ENCODE measurements at places on chromosomes 13 and 19.

DNA sequence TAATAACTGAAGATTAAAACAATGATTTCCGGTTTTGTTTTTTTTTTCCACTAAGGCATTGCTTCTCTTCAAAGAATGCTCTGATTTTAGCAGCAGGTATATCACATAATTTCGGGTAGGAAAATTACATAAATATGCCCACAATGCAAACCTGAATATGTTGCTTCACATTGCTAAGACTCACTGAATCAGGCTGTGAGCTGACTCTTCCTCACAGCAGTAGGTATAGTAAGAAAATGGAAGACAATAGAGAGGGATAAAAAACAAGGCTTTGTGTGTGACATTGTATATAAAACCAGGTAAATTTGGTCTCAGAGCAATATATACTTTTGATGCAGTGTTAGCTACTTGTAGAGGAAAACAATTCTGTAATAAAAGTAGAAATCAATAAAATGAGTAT is 1355.0 kb downstream of the OLFM4 start:
- DNase-seq, result no peak

- DNase-seq, result no peak
Observed at GRCh38 chr19:40692212-40692551, 1.7 kb upstream of the NUMBL start.

DNA sequence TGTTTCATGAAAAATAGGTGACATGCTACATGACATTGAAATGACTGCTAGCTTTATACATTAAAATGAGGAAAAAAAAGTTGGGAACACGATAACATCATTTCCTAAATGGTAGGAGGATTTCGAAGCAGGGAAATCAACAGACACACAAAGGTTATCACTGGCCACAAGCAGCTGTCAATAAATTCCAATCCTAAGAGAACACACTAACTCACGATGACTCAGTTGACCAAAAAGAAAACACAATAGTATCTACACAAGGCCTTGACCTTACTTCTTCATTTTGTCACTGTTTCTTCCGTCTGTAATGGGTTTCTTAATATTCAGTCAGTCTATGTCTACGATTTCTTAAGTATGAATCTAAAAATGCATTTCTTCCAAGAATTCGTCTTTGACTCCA is 36.5 kb downstream of the STARD13 start:
- DNase-seq, result no peak

GRCh38 chr13:98291658-98292057 is 114.6 kb upstream of the RNF113B start:
- no peak for DNase-seq

DNA sequence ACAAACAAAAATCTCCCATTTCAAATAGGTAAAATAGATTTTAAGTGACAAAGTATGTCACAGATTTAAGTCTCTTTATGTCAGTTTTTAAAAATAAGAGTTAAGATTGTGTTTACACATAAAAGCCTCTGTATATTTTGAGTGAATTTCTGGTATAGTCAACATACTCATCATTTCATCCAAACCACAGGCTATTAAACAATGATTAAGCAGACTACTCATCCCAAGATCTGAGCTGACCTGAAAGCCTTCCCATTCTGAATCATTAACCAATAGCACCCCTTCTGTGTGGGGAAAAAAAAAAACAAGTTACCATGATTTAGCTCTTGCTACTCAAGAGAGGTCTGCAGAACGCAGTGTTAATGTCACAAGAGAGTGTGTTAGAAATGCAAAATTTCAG is 284.4 kb upstream of the NBEA start:
- DNase-seq, result no peak

- DNase-seq, result no peak
Observed at GRCh38 chr13:44938854-44939253, 50.4 kb downstream of the NUFIP1 start.

GRCh38 chr13:106541826-106542225 is 6.4 kb upstream of the EFNB2 start:
- no peak for DNase-seq

- no peak for DNase-seq
Observed at GRCh38 chr13:62837895-62838294, 1422.2 kb upstream of the PCDH20 start.

- no peak for DNase-seq
Observed at GRCh38 chr13:94303644-94304174, 175.8 kb downstream of the DCT start.

DNA sequence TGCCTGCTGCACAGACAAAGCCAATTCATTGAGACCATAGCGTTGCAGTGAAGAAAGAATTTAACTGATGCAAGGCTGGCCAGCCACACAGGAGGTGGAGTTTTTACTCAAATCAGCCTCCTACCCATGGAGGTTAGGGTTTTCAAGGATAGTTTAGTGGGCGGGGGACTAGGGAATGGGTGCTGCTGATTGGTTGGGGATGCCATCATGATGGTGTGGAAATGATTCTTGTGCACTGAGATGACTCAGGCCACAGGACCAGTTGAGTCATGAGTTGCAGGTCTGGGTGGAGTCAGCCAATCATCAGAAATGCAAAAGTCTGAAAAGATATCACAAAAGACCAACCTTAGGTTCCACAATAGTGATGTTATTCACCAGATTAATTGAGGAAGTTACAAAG is 359.6 kb downstream of the FOXO1 start:
- DNase-seq, result no peak

DNA sequence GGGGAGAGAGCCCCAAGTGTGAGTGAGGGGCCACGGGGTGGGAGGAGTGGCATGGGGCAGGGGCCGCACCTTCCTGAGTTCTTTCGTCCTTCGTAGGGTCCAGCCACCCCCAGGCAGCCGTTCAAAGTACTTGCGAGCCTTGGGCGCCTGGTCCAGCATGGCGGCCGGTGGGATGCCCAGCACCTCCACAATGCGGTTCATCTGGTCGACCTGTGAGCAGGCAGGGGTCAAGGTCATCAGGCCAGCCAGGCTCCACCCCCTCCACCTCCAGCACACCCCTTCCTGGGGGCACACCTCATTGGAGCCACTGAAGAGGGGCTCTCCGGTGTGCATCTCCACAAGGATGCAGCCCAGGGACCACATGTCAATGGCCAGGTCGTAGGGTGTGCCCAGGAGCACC is 6.7 kb downstream of the DYRK1B start:
- DNase-seq, result no peak

- no peak for DNase-seq
Observed at GRCh38 chr13:20402881-20403280, 122.8 kb downstream of the CRYL1 start.

- DNase-seq, result no peak
Observed at GRCh38 chr13:106376401-106377112, 158.9 kb downstream of the EFNB2 start.

DNA sequence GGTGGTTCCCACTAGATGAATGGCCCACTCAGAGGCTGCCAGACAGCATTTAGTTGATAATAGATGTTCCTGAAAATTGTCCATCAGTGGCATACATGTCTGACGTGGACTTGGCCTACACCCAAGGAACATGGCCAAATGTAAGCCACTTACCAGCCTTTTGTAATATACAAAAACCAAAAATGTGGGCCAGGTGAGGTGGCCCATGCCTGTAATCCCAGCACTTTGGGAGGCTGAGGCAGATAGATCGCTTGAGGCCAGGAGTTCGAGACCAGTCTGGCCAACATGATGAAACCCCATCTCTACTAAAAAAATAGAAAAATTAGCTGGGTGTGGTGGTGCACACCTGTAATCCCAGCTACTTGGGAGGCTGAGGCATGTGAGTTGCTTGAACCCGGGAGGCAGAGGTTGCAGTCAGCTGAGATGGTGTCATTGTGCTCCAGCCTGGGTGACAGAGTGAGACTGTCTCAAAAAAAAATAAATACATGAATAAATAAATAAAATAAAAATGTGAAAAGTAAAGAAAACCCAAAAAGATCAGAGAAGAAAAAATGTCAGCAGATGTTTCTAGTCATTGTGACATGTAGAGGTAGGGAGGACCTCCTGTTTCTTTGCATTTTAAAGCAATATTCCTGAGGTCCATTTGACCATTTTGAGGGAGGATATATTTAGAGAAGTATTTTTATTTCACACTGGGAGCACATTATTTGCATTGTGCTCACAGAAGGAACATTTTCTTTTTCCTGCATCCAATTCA is 7.1 kb upstream of the WTIP start:
- DNase-seq, result no peak

DNA sequence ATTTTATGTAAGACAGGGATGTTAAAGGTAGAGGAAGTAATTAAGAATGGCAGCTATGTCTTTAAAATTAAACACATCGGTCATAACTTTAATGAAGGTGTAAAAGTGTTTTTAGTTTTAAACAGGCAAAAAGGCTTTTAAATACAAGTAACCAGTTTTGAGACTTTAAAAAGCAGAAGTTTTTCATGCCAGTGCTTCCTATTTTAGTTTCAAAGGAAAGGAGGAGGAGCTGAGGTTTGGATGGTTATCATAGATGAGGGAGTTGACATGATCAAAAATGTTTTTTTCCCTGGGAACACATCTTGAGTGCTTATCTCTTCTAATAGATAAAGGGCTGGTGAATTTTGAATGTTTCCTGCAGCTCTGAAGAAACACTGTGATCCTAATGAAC is 42.9 kb downstream of the LRCH1 start:
- no peak for DNase-seq

DNA sequence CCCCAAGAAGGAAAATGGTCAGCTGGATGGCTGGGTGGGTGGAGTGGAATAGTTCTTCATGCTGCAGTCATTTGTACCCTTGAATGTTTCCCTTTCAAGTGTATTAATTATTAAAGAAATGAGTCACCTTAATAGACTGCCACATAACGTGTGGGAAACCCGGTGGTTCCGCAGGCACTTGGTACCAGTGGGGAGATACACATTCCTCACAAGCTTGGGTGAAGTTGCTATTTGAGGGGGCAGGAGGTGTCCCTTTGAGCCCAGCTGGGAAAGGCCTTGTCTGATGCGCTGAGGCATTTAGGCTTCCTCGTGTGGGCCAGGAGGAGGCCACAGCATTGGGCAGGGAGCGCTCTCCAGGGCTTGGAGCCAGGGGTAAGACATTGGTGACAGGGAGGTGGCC is 57.7 kb downstream of the ATP8A2 start:
- DNase-seq, result no peak

GRCh38 chr13:20833900-20834679 is 60.3 kb upstream of the EEF1AKMT1 start:
- no peak for DNase-seq

DNA sequence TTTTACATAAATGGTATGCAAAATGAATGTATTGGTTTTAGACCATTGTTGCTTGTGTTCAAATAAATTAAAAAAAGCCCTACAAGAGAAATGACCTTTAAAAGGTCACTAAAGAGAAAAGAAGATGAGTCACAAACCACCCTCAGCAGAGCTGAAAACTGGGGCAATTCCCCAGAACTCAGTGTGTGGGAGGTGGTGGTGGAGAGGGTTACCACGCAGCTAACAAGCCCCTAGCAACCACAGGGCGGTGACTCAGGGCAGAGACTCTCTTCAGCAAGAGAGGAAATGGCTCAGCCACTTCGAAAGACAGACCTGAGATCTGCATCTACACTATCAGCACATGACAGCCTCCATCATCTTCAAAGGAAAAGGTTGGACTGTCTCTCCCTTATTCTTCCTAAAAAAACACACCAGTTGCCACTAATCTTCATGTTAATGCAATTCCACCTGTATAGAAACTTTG is 29.4 kb upstream of the NDFIP2 start:
- no peak for DNase-seq

DNA sequence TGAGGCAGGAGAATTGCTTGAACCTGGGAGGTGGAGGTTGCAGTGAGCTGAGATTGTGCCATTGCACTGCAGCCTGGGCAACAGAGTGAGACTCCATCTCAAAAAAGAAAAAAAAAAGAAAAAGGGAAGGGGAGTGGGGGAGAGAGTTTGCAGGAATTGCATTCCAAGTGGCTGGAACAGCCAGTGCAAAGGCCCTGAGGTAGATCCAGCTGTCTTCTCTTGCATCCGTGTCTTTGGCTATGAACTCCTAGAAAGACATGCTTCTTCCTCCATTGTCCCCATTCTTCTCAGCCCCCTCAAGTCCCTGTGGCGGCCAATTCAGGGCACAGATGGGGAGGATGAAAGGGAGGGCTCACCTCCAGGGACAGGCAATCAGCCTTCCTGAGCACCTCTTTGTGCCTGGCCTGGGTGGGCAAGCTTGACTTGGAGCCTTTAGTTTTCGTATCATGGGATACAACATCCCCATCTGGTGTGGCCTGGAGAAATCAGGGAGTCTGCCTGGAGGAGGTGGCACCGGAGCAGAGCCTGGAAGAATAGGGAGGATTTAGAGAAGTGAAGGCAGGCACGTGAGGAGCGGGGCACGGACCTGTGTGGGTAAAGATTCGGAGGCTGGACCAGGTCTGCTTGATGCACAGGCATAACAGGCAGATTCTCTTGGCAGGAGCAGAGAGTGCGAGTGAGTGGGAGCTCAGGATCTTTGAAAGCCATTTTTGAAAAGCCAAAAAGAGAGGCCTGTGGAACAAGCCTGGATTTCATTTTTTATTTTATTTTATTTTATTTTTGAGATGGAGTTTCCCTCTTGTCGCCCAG is 5.0 kb downstream of the ANKRD24 start:
- no peak for DNase-seq

DNA sequence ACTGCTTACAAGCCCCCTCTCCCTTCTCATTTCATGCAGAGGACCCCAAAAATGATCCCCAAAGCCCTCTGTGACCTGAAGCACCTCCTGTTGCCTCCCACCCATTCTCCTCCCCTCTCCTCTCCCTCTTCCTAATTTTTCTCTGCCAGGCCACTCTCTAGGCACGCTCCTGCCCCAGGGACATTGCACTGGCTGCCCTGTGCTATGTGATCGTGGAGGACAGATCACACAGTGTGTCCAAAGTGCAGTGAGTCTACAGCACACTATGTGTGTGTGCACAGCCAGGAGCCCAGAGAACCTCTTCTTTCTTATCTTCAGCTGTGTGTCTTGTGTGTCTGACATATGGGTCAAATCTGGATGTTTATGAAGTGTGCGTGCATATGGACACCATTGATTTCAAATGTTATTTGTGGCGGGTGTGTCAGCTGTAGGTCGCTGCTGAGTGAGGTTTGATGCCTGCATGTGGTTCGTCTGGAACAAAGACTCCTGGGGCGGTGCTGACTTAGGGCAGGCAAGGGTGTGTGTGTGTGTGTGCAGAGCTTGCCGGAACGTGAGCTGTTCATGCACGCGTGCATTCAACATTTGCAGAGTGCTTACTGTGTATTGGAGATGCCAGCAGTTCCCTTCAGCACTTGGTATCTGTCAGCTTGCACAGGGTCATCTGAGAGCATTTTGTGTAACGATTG is 2.1 kb upstream of the KLHL26 start:
- no peak for DNase-seq

GRCh38 chr13:64688893-64689677 is 2541.1 kb downstream of the PCDH9 start:
- no peak for DNase-seq

DNA sequence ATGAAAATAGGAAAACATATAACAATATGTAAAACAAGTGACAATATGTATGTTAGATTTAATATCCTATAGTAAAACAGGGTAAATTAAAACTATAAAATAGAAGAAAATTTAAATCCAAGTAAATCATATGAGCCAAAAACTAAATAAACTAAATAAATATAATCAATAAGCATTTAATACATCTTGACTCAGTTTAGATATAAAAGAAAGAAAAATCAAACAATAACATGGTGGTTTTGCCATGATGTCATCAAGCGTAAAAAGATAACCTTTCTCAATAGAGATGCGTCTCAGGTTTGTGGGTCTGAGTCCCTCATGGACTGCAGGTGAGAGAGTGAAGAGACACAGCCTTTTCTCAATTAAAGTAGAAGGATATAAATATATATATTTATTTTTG is 26.6 kb upstream of the ZNF331 start:
- DNase-seq, result no peak
